ENCODE measurements at places on chromosomes 5 and 9. TPM values are rescaled to one million over a fixed set of nuclear protein-coding genes. Genes with fewer than 3 reads are reported as not detected.

The CDO1 gene
- total RNA-seq: 4.6 TPM

The IFNA13 gene
- not detected for total RNA-seq

The ZNF483 gene
- 1.4 TPM for total RNA-seq

The PPP2R2B gene
- not detected for total RNA-seq

The LCN10 gene
- not detected for total RNA-seq

The TRIM36 gene
- 1.2 TPM for total RNA-seq

Measured in myometrial cell (primary cell).